Endothelial cell of umbilical vein (primary cell): ENCODE measurements at places on chromosomes 5 and 9. TPM values are rescaled to one million over a fixed set of nuclear protein-coding genes. Genes with fewer than 3 reads are reported as not detected.

GRCh38 chr9:128073253-128073886 lies 5.3 kb downstream of the SLC25A25 start:
- no peak for DNase-seq

The LRRC14B gene
- not detected in 2 replicates for polyA plus RNA-seq

The IGIP gene
- polyA plus RNA-seq = 0.62 and 0.86 TPM in 2 replicates

GRCh38 chr5:158175934-158176481 lies 317.1 kb upstream of the CLINT1 start:
- DNase-seq = peak; percentile 43

GRCh38 chr5:83720836-83721537 lies at the start of gene HAPLN1:
TSS of gene HAPLN1 (minus strand) at chr5:83720855. CDS start at chr5:83673523, 47,332 bp downstream.
- no peak for DNase-seq

DNA sequence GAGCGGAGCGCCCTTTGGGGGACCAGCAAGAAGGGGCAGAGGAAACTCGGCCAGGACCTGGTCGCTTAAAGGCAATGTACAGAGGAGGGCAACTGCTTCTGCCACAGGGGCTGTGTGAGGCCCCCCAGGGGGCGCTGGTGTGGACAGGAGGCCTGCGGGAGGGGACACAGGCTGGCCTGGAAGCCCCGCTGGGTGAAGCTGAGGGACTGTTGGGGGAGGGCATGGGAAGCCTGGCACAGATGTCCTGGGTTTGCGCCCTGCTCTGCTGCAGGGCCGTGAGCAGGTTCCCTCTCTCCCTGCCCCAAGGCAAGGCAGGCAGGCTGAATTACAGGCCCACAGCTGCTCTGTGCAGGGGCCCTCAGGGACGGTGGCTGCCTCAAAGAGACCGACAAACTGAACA lies 5.4 kb downstream of the MED22 start:
- no peak for DNase-seq

GRCh38 chr5:109034306-109034705 lies 286.6 kb downstream of the FER start:
- DNase-seq = no peak

The SLC25A2 gene
- polyA plus RNA-seq = not detected in 2 replicates

DNA sequence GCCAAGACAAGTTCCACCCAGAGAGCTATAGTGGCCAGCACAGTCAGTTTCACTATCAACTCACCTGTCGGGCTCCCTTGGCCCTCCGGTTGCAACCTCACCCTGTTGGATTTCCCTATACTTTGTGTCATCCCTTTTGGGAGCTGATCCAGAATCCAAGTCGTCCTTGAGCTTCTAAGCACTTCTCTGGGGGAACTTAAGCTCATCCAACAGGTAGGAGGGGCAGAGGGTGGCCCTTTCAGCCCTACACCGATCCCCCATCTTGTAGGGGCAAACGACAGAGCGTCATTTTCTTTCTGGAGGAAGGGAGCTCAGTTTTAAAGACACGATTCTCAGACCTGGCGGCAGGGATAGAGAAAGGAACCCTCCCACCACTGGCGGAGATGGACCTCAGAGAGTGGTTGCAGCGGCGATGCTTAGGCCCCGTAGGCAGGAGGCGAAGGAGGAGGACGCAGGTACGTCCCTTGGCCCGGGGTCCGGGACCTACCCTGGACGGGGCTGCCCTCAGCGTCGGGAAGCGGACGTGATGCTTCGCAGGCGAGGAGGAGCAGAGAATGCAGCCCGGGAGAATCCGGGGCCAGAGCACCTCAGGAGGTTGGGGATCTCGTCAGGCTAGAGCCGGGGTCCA lies 519 bp downstream of the ZER1 start:
- DNase-seq = peak; percentile 62

The TMEM252 gene
- polyA plus RNA-seq = not detected in 2 replicates

The TLX3 gene
- not detected in 2 replicates for polyA plus RNA-seq

The FAXDC2 gene
- polyA plus RNA-seq = 12.0 and 13.4 TPM in 2 replicates

The EGFL7 gene
- 1,377 and 1,605 TPM in 2 replicates for polyA plus RNA-seq

The FGFR4 gene
- polyA plus RNA-seq = 1.9 and 2.3 TPM in 2 replicates

DNA sequence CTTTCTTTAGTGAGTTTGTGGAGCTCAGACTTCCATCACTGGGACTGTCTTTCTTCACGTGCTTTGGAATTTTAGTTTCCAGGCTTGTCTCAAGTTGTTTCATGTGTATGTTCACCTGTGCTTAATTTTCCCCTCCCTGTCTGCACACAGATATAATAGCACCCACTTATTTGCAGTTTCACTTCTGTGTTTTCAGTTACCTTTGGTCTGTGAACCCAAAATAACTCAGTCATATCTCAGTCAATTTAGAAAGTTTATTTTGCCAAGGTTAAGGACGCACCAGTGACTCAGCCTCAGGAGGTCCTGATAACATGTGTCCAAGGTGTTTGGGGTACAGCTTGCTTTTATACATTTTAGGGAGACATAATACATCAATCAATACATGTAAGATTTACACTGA lies 330.4 kb downstream of the ICE1 start:
- DNase-seq = no peak

- no peak for DNase-seq
Measured at GRCh38 chr9:121781701-121782464, 130.4 kb downstream of the DAB2IP start.

The CDO1 gene
- 1.1 and 1.3 TPM in 2 replicates for polyA plus RNA-seq

DNA sequence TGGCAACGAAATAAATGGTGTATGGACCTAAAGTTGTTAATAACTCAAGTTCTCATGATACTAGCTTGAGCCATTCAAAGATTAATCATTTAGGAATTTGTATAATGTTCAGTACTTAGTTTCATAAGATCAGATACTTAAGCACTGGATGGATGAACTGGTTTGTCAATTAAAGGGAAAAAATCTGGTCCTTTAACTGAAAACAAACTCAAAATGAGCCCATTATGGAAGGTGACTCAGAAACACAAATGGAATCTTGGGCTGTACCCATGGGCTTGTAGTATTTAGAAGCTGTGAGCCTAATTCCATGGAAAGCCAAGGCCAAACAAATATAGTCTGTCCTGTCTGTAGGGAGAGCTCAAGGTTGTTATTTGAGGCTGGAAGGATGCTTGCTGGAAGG lies 27.6 kb upstream of the ADRB2 start:
- no peak for DNase-seq

The PCDHGB1 gene
- polyA plus RNA-seq = 0.39 and 0.48 TPM in 2 replicates

The APBA1 gene
- 5.0 and 6.1 TPM in 2 replicates for polyA plus RNA-seq

The TTC39B gene
- 0.64 and 1.0 TPM in 2 replicates for polyA plus RNA-seq

DNA sequence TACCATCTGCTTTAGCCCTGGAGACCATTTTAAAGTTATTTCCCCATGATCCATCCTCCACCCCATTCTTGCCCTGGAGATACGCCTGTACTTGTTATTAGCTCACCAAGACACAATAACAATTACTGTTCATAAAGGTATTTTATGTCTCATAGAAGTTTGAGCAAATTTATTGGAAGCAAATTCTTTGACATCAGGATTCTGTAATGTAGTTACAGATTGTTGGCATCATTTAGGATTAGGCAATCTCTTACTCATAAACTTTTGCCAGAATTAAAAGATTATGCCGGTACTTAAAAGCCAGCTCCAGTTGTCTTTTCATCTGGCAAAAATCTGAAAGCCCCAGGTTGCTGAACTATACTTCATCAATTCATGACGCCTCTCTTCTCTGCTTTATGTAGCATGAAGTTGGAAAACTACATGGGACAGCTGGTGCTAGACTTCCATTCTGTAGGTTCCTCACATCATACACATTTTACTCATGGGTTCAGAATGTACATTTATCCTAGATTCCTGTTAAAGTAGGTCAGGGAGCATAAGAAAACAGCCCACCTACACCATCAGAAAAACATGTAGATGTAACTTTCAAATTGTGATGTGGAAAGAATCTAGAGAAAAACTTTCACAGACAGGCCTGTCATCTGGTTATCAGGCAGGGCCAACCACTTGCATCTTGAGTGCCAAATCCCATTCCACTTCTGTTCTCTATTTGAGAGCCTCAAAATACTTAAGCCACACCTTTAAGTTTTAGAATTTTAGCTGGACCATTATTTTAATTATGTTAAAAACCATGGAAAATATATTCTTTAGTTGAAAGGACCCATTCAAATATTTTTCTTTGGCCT lies 14.0 kb downstream of the ATP10B start:
- DNase-seq = no peak

- DNase-seq = no peak
Measured at GRCh38 chr5:171951218-171951617, 55.2 kb downstream of the FBXW11 start.

GRCh38 chr9:78835928-78836450 lies 539.1 kb downstream of the PSAT1 start:
- DNase-seq = no peak

DNA sequence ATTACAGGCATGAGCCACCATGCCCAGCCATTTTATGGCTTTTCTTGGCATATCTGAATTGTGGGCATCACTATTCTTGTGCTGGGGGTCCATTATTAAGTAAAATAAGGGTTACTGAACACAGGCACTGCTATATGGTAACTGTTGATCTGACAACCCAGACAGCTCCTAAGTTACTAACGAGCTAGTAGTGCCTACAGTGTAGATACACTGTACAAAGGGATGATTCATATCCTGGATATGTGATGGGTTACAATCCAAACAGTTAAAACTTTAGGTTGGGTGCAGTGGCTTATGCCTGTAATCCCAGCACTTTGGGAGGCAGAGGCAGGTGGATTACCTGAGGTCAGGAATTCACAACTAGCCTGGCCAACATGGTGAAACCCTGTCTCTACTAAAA lies 4.3 kb downstream of the CD14 start:
- DNase-seq = peak; percentile 31

DNA sequence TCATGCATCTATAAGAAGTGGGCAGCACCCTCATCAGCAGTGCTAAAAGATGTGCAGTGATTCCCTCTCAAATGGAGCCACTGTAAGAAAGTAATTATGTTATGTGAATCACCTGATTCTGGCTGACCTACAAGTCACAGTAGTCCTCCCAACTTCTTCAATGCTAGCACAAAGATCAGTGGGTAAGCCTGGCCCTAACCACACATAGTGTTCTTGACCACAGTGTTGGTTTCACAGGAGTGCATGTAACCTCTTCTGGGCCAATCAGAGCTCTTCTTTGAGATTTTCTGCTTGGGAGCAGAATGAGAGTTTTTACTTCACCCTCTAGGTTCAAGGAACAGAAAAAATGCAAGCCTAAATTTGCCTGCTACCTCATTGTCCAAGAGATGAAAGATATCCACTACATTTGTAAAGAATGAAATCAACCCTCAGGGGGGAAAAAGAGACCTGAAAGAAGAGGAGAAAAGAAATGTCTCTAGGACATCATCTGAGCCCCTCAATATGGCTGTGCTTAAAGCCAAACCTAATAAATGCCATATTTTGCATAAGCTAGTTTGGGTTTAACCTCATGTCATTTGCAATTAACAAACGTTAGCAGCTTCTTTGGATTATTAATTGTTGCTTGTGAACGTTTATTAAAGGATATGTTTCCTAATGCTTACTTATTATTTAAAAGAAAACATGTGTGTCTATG lies 65.3 kb upstream of the ADRB2 start:
- no peak for DNase-seq

DNA sequence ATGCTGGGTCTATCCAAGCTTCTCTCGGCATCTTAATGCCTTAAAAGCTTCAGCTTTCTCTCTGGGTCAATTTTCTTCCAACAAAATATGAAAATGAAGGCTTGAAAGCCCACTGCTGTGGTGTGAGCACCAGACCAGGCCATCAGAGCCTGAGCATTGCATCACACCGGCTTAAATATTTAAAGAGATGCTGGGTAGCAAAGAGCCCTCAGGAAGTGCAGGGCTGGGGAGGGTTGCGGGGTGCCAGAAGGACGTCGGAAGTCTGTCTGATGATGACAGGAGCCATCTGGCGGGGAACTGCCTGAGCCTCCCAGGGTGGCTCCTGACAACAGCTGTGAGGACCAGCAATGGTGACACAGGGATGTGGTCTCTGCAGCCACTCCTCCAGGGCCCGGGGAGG lies 185.5 kb downstream of the OLFM1 start:
- no peak for DNase-seq

GRCh38 chr5:140311011-140311467 lies 8.1 kb upstream of the PFDN1 start:
- peak; percentile 96 for DNase-seq

GRCh38 chr9:98481676-98482075 lies 226.2 kb upstream of the TBC1D2 start:
- no peak for DNase-seq
